HCEC 1CT (cell line): ENCODE measurements at places on chromosomes 5 and 9.
A peak's percentile ranks its signal among the peaks of the same experiment; 100 is the strongest.

DNA sequence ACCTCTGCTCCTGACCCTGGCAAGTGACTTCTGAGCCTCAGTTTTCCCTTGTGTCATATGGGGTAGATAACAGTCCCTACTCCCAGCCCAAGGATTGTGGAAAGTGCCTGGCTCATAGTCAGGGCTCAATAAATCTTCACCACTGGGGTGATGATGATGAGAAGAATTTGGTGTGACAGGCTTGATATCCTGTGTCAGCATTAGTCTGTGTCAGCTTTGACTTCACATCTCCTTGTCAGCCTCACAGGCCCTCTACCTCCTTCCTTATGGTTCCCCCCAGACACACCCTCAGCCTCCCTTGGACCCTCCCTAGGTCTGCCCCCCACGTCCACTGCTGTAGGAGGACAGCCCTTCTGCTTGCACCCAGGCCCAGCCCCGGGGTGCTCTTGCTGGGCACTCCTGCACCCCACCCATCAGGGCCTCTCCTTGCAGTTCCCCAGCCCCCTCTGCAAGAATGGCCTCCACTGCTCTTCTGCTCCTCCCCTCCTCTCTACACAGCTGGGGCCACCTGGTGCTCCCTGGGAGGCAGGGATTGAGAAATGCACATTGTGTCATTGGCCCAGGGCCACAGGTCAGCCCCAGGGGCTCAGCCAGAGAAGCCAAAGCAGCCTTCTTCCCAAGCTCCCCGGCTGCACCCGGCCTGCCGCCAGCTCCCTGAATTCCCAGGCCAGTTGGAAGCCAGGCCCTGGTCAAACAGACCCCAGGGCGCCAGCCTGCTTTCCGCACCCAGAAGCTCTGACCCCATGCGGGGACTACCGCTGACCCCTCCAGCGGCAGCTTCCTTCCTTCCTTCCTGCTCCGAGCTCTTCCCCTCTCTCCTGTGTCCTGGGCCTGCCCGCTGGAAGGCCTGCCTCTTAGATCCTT lies 7.7 kb downstream of the FGFR4 start:
- peak; percentile 96 for DNase-seq

DNA sequence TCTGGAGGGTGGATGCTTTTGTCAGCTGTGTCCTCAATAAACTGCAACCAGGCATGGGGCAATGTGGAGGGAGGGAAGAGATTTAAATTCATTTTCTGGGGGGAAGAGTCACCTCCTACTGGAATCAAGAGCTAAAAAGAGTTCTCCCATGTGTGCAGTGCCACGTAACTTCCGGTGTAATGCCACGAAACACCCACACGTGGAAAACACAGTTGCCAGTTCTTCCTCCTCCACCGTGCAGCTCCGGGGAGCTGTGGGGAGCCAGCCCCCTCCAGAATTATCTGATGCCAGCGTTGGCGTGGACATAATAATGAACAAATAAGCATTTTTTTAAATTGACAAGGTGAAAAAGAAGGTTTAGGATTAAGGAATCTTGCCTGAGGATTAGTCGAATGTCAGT lies 32.1 kb upstream of the MED10 start:
- DNase-seq: no peak

DNA sequence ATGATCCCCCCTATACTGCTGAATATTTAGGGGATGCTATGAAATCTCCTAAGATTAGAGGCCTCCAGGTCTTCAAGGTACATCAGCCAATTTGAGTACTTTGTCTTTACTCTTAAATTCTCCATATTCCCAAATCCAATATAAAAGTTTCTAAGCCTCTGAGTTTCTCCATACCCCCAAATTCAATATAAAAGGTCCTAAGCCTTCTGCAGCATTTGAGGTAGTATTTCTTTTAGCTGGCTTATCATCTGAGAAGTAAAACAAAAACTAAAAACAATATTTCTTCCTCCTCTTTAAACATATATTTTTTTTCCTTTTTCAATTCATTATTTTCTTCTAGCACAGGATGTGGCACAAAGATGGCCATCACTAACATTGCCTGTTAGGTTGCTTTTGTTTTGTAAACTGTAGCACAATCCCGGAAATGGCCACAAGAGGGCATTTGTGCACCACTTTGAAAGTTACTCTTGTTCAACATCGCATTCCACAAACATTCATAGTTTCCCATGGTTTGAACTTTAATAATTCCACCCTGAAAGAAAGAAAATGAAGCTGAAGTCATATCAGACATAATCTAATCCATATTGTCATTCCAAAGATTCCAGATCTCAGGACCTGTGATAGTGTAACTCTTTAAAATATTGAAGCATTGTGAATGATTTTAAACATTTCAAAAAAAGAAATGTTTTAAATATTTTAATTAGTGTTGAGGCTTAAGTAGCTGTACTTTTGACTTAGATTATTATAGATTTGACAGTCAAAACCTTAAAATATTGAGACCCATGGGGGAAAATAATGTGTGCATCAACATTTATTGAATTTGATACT lies 21.0 kb upstream of the SCGB3A2 start:
- DNase-seq: peak; percentile 42

GRCh38 chr5:174446988-174447387 lies 277.4 kb upstream of the MSX2 start:
- DNase-seq: no peak

- peak; percentile 39 for DNase-seq
These were observed 86.7 kb downstream of the INSYN2B start for GRCh38 chr5:169893571-169893970.
